ENCODE measurements at places on chromosomes 11 and 22.

- no peak for DNase-seq
Measured at GRCh38 chr11:81717695-81718094, 1016.0 kb downstream of the FAM181B start.

DNA sequence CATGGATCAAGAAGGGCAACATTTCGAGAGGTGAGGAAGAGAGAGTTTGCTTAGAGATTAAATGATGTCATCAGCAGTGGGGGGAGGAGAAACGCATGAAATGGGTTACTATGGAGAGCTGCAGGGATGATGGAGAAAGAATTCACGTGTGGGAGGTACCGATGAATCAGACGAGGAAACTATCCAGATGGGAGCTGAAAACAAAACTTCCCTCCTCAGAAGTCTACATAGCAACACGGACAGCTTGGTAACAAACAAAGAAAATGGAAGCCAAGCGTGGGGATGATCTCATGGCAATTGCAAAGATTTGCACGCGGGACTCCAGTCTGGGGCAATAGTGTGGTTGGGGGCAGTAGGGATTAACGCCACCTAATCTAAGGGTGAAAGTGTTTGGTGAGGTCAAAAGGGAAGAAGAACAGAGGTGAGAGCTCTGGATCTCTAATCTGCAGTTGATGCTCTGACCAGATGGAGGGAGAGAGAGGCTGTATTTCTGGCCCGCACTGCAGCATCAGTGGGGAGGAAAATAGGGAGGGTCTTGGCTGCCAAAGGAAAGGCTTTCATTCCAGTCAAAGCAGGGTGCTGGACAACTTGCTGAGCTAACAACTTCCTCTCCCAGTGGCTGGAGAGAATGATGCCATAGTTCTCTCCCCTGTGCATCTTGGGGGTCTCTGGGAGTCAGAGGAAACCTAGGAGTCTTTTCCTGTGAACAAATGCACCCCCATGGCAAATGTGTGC, 43.4 kb upstream of the CSNK2A3 start:
- no peak for DNase-seq

- no peak for DNase-seq
Measured at GRCh38 chr11:128894685-128895084, 3.5 kb downstream of the KCNJ5 start.

DNA sequence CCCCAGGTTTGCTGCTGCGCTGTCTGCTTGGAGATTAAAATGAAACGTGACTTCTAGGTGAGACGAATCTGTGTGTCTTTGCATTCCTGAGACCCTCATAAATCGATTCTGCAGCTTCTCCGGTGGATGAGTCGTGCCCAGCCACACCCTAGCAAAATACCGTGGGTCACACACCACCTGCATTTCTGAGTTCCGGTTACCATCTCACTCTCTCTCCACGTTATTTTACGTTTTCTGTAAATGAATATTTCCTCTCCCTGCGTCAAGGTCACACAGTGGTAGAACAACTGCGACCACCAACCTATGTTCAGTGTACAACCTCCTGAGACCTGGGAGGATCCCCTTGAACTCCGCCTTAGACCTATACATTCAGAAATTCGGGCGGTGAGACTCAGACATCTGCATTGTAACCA, 1.1 kb downstream of the YWHAH start:
- DNase-seq = no peak

GRCh38 chr11:131064373-131064991, 148.2 kb upstream of the SNX19 start:
- DNase-seq = peak; percentile 52

DNA sequence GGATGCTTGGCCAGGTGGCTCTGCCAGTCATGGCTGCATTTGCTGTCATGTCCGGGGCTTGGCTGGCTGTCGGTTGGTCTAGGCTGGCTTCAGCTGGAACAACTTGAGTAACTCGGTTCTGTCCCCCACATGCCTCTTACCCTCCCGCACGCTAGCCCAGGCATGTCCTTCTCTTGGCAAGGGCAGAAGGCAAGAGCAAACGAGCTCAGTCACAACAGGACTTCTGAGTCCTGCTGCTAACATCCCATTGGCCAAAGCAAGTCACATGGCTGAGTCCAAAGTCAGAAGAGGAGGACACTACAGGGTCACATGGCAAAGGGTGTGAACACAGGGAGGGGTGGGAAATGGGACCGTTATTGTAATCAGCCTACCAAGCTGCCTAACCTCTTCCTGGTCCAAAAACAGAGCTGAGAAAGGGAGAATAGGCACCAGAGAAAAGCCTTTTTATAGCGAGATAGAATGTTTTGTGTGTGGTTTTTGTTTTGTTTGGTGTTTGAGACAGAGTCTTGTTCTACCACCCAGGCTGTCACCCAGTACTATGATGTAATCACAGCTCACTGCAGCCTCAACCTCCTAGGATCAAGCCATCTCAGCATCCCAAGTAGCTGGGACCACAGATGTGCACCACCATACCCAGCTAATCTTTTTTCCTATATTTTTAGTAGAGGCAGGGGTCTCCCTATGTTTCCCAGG, 81.9 kb downstream of the MN1 start:
- DNase-seq = peak; percentile 85

- DNase-seq = no peak
Measured at GRCh38 chr22:29225422-29226090, 19.9 kb downstream of the EMID1 start.

- no peak for DNase-seq
Measured at GRCh38 chr11:77411137-77411707, 62.7 kb downstream of the PAK1 start.

- no peak for DNase-seq
Measured at GRCh38 chr11:3080104-3080503, 22.9 kb upstream of the CARS1 start.

DNA sequence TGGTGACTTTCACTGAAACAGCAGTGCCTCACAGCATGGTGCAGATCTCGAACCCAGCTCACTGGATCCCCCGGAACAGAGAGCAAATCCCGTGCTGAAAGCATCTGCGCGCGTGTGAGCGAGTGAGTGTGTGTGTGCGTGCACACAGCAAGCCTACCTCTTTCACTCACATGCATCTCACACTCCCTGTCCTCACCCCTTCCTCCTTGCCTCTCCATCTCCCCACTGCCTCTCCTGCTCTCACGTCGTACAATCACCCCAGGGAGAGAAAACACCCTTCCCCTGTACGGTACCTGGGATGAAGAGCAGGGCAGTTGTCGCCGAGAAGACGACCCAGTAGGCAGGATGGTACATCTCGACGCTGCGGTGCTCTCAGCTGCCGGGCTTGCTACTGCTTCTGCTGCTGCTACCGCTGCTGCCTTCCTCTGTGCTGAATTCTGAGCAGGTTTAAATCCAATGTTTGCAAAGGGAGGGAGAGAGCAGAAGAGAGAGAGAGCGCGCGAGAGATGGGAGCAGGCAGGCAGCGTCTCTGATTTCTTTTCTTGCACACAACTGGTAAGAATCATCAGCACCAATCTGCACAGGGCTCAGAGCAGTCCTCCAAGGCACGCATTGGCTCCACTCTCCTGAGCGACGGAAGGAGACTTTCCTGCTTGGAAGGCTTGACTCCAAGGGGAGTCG, at the start of gene OPCML:
Gene OPCML, minus strand, starts transcription at position 531 of the 681 bp plus-strand sequence.
- DNase-seq = no peak

DNA sequence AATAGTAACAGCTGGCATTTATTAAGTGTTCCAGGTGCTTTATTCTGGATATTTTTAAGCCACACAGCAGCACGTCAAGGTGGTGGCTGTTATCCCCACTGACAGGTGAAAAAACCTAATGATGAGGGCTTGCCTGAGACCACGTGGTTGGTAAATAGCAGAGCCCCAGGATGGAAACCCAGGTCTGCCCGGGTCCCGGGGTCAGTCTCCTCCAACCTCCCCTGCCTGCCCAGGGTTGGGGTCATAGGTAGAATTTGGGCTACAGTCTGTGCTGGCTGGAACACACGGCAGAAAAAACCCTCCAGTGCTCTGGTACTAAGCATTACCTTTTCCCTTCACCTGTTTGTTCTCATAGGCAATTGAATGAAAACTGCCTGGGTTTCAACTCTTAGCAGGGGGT, 57.9 kb downstream of the EFCAB6 start:
- no peak for DNase-seq

- DNase-seq = no peak
Measured at GRCh38 chr22:27433585-27434190, 367.9 kb downstream of the MN1 start.

- DNase-seq = no peak
Measured at GRCh38 chr11:35388061-35388460, 31.3 kb downstream of the SLC1A2 start.

GRCh38 chr22:35418088-35418487, 18.1 kb downstream of the MCM5 start:
- DNase-seq = no peak

DNA sequence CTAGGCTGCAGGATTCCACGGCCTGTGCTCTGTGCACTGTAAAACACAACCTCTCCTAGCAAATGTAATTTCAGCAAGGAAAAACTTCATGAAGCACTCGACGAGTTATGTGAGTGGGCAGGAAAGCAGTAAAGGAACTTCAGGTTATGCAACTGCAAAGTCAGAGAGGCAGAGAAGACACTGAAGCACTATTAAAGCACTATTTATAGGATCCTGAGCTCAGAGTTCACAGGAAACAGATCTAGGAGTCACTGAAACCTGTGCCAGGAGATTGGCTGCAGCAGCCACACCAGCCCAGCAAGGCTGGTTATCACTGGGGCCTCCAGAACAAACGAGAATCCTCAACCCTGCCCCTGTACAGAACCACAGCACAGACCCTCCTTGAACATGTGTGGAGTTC, 2.5 kb downstream of the SMIM35 start:
- DNase-seq = no peak

DNA sequence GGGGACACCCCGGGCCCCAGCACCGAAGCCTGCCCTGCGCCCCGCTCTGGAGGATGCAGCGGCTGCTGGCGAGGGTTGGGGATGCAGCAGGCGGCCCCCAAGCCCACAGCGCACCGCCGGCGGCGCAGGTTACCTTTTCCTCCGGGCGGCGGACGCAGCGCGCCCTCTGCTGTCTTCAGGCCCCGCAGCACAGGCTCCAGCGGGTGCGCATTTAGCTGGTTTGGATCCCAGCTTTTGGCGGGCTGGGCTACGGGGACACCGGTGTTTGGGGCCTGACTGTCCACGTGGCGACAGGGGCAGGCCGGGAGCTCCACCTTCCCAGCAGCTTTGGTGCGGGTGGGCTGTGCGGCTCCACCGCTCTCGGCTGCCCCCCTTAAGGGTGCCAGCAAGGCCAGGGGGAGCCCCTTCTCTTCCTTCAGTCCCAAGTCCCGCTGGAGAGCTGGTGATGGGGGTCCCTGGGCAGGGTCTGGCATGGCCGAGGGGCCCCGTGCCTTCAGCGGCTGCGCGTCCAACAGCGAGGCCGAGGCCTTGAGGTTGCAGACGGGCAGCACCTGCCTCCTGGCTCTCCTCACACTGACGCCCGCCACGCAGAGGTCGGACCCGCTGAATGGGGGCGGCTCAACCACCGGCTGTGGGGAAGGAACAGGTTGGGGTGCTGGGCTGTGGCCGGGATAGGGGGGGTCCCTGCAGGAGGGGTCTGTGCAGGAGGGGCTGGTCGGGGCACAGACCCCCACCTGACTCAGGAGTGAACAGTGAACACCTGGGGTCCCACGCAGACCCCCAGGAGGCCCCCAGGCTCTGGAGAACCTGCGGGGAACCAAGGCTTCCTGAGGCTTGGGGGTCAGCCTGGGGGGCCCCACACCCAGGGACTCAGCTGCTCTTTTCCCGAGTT, 18.0 kb upstream of the IL17REL start:
- DNase-seq = peak; percentile 61

DNA sequence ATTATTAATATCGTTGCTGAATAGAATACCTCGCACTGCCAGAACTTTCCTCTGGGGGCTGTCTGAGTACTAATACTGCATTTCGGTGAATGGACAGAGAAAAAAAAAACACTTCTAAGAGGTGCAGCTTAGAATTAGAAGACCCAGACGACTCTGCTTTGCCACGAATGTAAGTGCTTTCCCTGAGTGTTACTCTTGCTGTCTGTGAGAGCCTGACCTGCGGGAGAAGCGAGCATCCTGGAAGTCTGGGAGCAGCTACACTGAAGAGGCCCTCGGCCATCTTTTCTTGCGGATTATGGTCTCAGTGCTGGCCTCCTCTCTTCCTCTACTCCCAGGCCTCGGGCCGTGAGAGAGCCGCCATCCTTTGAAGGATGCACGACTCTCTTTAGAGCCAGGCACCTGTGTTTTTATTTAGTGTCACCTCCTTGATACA, 94.9 kb downstream of the SCN3B start:
- DNase-seq = no peak

GRCh38 chr11:17214338-17214737, 6.6 kb upstream of the PIK3C2A start:
- DNase-seq = no peak

DNA sequence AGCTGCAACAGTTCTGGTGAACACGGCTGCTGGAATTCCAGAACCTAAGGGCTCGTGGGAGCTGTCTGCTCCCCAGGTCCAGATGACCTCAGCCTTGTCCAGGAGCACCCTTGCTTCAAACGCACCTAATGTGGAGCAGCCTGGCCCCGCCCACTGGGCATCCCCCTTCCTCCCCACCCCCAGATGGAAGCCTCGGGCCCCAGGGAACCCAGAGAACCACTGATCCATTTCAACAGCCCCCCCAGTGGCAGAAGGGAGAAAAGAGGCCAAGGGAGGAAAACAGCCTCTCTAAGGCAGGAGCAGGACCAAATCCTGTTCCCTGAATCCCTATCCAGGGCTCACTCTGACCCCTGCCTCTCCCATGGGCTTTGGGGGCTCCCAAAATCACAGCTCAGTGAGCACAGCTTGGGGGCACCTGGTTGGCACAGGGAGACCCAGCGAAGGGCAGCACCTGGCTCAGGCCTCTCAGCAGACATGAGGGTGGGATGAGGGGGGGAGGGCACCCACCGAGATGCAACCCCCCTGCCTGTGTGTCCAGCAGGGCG, 1.2 kb downstream of the CYTH4 start:
- DNase-seq = no peak

DNA sequence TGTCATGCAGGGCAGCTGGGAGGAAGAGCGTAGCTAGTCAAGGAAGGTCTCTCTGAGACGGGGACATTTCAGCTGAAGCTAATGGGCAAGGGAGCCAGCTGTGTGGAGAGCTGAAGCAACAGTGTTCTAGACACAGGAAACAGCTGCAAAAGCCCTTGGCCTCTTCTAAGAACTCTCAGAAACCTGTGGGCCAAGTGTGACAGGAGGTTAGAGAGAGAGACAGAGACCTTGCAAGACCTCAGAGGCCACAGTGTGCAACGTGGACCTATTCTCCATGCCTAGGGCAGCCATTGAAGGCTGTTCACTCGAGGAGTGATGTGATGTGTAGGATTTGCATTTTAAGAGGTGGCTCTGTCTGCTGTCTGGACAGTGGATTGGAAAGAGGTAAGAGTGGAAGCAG, 48.7 kb upstream of the TNRC6B start:
- DNase-seq = no peak
